ENCODE measurements at places on chromosomes 7 and 10.

DNA sequence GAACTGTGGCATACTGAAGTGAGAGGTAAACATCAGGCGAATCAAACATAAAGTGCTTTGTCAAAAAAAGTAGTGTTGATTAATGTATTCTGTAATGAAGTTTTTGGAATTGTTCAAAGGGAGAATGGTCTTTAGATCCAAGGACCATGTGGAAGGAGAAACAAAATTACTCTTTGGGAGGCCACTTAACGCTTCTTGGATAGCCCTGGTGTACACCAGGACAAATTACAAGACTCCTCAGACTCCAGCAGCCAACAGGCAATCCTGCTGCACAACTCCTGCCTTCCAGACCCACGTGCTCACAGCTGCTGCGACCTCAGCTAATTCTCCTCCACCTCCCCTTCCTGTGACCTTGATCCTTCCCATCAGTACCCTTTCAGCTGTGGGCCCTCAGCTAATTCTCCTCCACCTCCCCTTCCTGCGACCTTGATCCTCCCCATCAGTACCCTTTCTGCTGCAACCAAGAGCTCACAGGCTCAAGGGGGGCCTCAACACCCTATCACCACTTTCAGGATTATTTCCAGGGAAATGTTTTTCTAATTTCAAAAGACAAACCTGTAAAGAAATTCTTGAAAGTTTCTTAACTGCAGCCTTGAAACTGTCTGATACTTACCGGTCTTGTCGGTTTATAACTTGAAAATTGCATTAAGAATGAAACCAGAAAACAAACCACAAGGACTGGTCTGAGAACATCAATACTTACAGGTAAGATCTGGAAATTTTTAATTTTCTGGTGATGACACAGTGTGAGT, 29.7 kb upstream of the DDC start:
- DNase-seq, result no peak

GRCh38 chr10:108567899-108568752, 1355.2 kb downstream of the XPNPEP1 start:
- DNase-seq, result no peak

DNA sequence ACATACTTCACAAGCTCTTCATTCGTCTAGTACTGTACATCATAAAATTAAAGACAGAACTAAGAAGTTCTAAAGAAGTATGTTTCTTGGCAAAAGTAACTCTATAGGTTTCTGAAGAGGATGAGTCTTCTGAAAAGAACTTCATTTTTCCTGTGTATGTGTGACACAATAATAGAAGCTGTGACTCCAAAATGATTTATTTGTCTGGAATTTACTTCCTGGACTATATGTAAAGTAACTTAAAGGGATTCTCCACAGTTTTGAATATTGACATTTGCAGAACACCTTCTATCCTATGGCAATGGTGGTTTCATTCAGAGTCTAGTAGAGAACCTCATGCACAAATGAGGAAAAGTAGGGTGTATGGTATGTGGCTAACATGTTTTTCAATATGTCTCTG, 19.8 kb upstream of the CLDN12 start:
- no peak for DNase-seq

- no peak for DNase-seq
These were observed 209.7 kb upstream of the SP4 start for GRCh38 chr7:21218155-21218554.

- no peak for DNase-seq
These were observed 141.6 kb downstream of the CPEB3 start for GRCh38 chr10:92149261-92149660.

DNA sequence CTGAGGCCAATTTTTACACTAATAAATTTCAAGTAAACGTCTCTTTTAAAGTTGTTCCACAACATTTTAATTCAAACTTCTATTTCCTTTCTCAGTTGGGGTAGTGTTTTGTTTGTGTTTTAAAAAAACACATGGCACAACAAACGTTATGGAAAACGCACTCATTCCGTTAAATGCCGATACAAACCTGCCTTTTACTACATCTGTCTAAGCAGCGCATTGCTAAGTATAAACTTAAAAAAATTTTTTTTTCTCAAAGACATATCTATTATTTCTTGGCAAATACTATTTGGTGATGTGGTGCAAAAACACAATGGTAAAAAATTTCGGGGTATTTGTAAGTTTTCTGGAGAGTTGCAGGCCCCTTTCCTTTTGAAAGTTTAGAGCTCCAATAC, 1.4 kb downstream of the SKIDA1 start:
- DNase-seq, result no peak

GRCh38 chr7:44257618-44258422, 57.0 kb downstream of the YKT6 start:
- no peak for DNase-seq

- no peak for DNase-seq
These were observed 43.1 kb upstream of the TMEM273 start for GRCh38 chr10:49231086-49231820.

DNA sequence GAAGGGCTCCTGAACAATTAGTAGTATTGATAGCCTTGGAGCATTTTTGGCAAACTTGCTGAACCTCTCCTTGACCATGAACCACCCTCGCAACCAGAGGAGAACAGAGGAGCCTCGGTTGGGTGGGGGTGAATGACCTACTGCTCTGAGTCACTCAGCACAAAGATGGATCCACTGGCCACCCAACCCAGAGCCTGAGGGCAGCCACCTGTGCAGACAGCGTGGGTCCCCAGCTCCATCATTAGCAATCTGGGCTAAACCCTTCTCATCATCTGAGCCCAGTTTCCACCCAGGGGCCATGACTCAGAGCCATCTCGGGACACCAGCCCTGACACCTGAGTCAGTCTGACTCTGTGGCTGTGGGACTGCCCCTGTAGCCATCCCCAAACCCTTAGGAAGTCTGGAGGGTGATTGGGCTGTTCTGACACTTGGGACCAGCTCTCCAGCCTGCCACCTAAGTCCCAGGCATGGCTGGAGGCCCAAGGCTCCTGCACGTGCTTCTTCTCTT, 171.8 kb upstream of the GPR26 start:
- no peak for DNase-seq

- no peak for DNase-seq
These were observed 195.4 kb downstream of the CDC14C start for GRCh38 chr7:49119706-49120105.

DNA sequence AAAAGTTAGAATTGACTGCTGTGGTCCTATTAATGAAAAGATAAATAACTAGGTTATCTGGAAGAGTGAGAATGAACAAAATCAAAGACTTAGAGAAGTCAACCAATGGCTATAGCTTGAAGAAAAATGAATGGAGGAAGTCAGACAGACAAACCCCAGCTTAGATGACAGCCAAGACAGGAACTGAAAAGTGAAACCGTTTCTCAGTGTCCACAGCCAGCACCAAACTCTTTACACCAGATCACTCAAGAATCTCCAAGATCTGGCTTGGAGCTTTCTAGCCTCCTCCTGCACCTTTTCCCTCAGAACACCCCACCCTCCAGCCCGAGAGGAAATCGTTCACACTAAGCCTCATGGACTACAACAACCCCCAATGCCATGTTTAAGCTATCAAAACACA, 167.0 kb downstream of the SFMBT2 start:
- DNase-seq, result no peak

DNA sequence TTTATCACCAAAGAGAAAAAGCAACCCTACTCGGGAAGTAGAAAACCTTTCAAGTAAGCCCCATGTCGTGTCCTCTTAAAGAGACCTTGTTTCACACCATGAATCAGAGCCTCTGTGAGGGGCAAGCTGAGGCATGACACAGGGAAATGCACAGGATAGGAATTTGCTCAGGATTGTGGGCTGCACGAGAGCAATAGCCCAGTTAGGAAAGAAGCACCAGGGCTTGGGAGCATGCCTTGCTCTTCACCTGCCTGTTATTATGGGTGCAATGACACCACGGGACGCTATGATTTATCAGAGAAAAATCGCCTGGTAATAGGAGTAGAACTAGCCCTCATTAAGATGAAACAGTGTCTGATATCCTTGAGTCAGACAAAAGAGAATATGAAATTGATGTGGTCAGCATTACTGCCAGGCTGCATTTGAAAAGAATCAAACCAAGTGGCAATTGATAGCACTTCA, 562.9 kb upstream of the NRP1 start:
- DNase-seq, result no peak

GRCh38 chr10:201328-201771, 66.1 kb downstream of the ZMYND11 start:
- DNase-seq, result no peak

GRCh38 chr7:91614431-91614830, 266.1 kb downstream of the MTERF1 start:
- no peak for DNase-seq

DNA sequence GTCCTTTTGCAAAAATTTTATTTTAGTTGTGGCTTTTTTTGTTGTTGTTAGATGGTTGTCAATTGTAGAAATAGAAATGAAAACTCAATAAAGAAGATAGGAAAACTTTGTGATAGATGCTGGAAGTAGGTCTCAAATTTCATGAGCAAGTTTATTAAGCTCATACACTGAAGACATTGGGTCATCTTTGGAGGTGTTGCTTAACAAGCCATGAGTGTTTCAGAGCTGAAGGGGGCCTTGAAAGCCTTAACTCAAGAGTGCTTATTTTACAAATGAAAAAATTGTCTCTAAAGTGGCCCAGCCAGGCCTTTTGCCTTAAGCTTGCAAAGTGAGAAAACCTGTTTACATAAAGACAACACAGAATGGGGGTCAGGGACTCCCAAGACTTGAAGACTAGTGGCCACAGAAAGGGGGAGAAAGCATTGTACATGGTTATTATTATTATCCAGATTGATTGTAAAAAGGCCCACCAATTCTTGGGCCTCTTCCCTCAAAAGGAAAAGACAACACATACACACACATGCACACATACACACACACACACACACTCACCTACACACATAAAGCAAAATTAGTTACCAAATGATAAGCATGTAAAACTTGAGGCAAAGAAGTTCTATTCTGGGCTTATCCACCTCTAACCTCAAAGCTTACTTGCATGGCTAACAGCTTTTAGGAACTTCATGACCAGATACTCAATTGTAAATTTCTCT, 49.7 kb upstream of the GLCCI1 start:
- no peak for DNase-seq

GRCh38 chr7:26198781-26199169, 1.8 kb downstream of the HNRNPA2B1 start:
- DNase-seq, result no peak

GRCh38 chr7:21620054-21620453, 77.2 kb downstream of the DNAH11 start:
- DNase-seq, result no peak

DNA sequence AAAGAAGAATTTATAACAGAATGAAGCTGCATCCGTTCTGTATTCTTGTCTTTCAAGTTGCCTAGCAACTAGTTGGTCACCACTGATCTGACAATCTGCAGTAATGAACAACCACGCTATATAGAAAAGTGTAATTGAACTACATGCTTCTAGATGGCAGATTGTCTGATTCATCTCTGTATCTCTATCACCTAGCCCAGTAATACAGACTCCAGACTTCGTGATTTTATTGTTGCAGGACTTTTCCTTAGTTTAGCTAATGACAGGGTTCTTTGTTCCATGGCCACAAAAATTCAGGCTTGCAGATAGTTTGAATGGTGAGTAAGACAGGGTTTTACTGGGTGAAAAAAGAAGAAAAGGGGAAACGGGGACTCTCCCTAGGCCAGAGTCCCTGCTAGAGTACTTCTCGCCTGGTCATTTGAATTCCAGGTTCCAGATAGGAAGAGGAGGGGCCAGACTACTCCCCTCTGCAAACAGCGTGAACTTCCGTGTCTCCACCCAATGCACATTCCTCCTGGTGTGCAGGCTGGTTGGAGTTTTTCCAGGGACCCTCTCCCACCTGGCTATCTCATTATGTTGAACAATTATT, 45.9 kb downstream of the COL1A2 start:
- DNase-seq, result no peak

- DNase-seq, result no peak
These were observed 2.8 kb downstream of the GIMAP8 start for GRCh38 chr7:150453181-150453580.

- no peak for DNase-seq
These were observed 32.0 kb downstream of the CUL2 start for GRCh38 chr10:35058134-35058533.

GRCh38 chr10:101752241-101752640, 23.7 kb downstream of the FGF8 start:
- DNase-seq, result no peak

- DNase-seq, result no peak
These were observed 535 bp downstream of the BTRC start for GRCh38 chr10:101354328-101355071.

DNA sequence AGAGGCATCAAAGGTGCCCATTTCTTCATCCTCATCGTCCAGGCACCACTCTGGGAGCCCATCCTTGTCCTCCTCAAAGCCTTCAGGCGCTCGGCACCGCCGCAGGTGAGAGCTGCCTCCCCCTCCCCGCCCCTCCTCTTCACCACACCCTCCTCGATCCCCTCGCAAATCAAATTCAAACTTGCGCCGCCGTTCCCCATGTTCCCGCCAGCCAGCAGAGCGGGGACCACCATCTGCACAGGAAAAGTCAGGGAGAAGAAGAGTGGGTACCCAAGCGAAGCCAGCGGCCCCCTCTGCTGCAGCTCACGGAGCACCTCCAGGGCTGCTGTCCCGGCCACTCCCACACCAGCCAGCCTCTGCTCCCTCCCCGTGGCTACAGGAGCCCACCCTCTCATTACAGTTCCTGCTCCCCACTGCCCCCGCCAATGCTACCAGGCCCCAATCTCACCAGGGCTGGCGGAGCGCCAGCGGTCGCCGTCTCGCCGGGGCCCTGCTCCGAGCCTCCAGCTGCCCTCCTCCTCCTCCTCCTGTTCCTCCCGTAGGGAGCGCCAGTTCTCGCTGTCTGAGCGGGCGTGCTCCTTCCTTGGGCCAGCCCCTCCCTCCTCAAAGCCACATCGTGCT, 7.7 kb downstream of the GIGYF1 start:
- DNase-seq, result no peak

DNA sequence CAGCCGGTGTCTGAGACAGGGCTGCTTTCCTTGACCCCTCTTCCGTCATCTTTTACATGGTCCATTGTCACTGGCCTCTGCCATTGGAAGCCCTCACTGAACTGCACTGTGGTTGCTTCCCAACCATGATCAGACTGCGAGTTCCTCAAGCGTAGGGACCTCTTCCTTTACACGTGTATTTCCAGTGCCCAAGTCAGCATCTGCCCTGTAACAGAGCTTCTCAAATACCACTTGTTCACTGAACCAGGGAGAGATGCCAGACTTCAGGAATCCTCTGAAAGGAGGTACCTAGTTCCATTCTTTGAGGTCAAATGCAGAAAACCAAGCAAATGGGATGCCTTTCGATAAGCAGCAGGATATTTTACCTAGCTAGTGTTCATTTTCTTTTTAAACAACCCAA, 145.1 kb downstream of the NRP1 start:
- no peak for DNase-seq

GRCh38 chr10:44395902-44396670, 11.2 kb upstream of the CXCL12 start:
- DNase-seq, result no peak

GRCh38 chr7:84700563-84701370, 486.1 kb downstream of the SEMA3D start:
- no peak for DNase-seq

DNA sequence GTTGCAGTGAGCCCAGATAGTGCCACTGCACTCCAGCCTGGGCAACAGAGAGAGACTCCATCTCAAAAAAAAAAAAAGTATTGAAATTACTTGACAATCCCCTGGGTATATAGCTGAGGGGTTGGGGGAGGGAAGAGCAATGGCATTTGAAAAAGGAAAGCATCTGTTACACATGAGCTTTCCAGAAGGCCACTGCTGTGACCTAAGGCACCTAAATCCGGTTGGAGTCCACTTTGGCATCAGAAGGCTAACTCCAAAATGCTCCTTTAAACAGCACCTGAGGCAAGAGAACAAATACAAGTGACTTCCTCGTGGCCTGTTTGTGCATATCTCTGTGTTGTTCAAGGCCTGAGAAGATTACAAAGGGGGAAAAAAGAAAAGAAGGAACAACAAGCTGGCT, 74.8 kb upstream of the PALS2 start:
- DNase-seq, result no peak
